T-cell (primary cell): ENCODE measurements at places on chromosomes 7 and 10.

GRCh38 chr7:140643416-140643815, 2.8 kb upstream of the DENND2A start:
- peaks cover 29% of the 10 kb centered on the region for H3K4me1 ChIP-seq
- H3K27ac ChIP-seq: no peak overlapping the region
- DNase-seq: no peak
- peaks cover 62% of the 10 kb centered on the region for H3K27me3 ChIP-seq
- no peaks in the 10 kb centered on the region for H3K36me3 ChIP-seq
- H3K4me3 ChIP-seq: no peak overlapping the region

DNA sequence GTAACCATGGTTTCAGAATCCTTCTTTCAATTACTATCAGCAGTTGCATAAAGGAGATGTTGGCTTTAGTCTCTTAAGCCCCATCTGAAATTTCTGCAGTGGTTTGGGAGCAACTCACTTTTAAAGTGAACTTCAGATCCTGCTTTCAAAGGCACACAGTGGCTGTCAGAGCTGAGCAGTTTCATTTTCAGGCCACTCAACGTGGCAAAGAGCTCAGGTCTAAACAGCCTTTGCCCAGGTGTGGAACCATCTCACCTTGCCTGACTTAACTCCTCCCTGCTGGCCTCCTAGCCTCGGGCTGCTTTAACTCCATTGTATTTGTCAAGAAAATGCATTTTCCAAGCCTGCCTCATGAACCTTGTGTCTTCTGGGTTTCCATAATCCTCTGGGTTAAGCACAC, 197.5 kb upstream of the KMT2E start:
- H3K36me3 ChIP-seq: no peaks in the 10 kb centered on the region
- no peak overlapping the region for H3K27ac ChIP-seq
- DNase-seq: no peak

DNA sequence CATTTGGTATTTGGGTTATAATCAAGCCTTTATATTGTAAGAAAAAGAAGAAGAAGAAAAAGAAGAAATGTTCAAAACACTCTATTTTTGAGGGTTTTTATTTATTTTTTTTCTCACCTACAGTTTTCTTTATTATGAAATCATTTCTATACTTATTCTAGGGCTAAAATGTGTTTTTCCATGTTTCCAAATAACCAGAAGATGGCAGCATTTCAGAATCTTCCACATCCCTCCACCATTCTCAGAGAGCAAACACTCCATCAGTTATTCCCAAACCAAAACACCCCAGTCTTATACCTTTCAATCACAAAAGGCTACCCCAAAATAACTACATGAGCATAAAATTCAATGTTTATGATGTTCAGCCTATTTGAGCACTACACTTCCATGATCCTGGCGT, 38.7 kb upstream of the PPP1R17 start:
- no peaks in the 10 kb centered on the region for H3K36me3 ChIP-seq
- no peak overlapping the region for H3K4me3 ChIP-seq
- DNase-seq: no peak
- no peak overlapping the region for H3K27ac ChIP-seq

DNA sequence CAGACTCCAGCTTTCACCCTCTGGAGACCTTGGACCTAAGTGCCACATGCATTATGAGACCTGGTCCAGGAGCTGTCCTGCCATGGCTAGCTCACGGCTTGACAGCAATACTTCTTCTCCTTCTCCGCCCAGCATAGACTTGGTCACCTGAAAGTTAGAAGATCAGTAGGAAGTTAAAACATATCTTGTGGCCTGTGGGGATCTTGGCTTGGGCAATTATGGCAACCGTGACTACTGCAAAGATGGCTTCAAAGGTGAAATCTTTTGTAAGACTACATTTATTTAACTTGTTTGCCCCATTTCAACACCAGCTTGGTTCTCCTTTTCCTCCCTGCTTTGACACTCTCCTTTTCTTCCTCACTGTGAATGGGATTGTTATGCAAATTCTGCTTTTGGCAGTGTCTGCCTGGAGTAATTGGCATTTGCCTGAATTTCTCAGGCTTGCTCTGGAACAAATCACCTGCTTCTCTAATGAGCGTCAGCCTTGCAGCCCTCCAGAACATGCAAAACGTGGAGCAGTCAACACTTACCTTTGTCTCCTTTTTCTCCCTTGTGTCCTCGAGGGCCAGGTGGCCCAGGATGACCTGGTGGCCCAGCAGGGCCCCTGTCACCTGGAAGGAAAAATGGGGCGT, 53.4 kb downstream of the COL17A1 start:
- H3K4me3 ChIP-seq: no peak overlapping the region
- no peak overlapping the region for H3K27ac ChIP-seq
- DNase-seq: no peak
- H3K4me1 ChIP-seq: peaks cover 2% of the 10 kb centered on the region

- no peak overlapping the region for H3K4me3 ChIP-seq
- no peaks in the 10 kb centered on the region for H3K27me3 ChIP-seq
- no peak overlapping the region for H3K27ac ChIP-seq
- H3K36me3 ChIP-seq: no peaks in the 10 kb centered on the region
- H3K4me1 ChIP-seq: no peaks in the 10 kb centered on the region
Observed at GRCh38 chr7:21099432-21099831, 312.7 kb upstream of the SP8 start.

- no peaks in the 10 kb centered on the region for H3K36me3 ChIP-seq
- no peaks in the 10 kb centered on the region for H3K27me3 ChIP-seq
- H3K4me3 ChIP-seq: no peak overlapping the region
- H3K4me1 ChIP-seq: no peaks in the 10 kb centered on the region
Observed at GRCh38 chr7:18513343-18513742, 17.8 kb downstream of the HDAC9 start.

- H3K27ac ChIP-seq: peak overlapping the region; percentile 93
- H3K36me3 ChIP-seq: peaks cover 12% of the 10 kb centered on the region
- H3K27me3 ChIP-seq: no peaks in the 10 kb centered on the region
- H3K4me1 ChIP-seq: peaks cover 77% of the 10 kb centered on the region
Observed at GRCh38 chr10:71756311-71757191, 16.8 kb downstream of the VSIR start.

DNA sequence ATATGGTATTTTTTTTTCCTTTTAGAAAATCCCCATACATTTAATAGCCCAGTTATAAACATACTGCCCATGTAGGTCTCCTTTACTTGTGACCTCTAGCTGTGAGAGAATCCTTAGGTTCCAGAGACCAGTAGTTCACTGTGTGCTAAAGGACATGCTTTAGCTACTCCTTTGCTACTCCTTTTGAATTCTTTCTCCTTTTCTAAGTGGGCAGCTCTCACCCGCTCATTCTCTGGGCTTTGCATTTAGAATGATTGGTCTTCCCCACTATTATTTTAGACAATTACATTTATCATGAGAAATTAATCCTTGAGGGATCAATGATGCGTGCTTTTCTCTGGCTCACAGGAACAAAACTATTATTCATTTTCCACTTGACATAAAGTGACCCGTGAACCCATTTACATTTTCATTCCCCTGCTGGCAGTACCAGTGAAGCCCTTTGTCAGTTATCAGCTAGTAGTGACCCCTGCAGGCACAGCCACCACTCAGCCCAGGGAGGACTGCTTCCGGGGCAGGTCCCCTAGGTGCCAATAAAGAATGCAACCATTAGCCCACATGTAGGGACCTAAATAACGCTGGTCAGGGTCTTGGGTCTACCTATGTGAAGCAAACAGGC, 844.3 kb downstream of the CNTNAP2 start:
- H3K27me3 ChIP-seq: no peaks in the 10 kb centered on the region
- no peak overlapping the region for H3K27ac ChIP-seq
- DNase-seq: no peak
- H3K4me1 ChIP-seq: no peaks in the 10 kb centered on the region
- H3K36me3 ChIP-seq: no peaks in the 10 kb centered on the region

DNA sequence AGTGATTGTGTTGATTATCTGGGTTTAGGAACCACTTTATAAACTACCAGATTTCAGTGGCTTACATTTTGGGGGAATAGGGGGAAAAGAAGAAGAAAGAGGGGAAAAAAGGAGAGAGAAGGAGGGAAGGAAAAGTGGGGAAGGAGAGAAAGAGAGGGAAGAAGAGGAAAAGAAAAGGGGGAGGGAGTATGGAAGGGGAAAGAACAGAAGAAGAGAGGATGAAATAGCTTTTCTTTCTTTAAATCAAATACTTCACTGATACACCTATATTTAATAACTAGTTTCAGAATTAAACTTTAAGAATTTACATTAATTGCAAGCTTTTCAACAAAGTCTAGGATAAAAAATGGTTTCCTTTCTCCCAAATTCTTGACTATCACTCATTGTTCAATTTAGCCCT, 289.6 kb downstream of the SDHAF3 start:
- no peak overlapping the region for H3K27ac ChIP-seq
- H3K4me1 ChIP-seq: no peaks in the 10 kb centered on the region
- H3K4me3 ChIP-seq: no peak overlapping the region
- no peaks in the 10 kb centered on the region for H3K27me3 ChIP-seq
- DNase-seq: no peak

- H3K27me3 ChIP-seq: no peaks in the 10 kb centered on the region
- peaks cover 94% of the 10 kb centered on the region for H3K4me1 ChIP-seq
- peaks cover 2% of the 10 kb centered on the region for H3K36me3 ChIP-seq
- peak overlapping the region; percentile 98 for H3K27ac ChIP-seq
- peak; percentile 55 for DNase-seq
- no peak overlapping the region for H3K4me3 ChIP-seq
Observed at GRCh38 chr10:124722798-124723783, 21.1 kb downstream of the FAM53B start.

DNA sequence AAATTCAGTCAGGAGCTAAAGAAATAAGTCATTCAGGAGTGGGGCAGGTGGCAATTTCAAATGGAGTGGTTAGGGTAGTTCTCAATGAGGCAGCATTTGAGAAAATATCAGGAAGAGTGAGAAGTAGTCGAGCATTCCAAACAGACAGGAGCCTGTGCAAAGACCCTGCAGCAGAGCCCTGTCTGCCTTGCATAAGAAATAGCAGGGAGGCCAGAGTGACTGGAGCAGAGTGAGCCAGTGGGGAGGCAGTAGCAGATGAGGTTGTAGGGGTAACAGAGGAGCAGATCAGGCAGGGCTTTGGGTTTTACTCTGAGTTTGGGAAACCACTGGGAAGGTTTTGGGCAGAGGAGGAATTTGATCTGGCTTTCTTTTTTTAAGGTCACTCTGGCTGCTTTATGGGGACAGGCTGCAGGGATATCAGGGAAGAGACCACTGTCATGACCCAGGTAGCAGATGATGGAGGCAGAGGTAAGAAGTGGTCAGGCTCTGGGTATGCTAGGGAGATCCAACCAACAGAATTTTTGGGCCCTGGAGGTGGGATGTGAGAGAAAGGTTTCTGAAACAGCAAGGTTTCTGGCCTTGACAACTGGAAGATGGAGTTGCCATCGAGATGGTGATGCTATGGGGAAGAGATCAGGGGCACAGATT, 1.3 kb upstream of the BLVRA start:
- no peak for DNase-seq
- peaks cover 8% of the 10 kb centered on the region for H3K4me1 ChIP-seq
- H3K27ac ChIP-seq: no peak overlapping the region

DNA sequence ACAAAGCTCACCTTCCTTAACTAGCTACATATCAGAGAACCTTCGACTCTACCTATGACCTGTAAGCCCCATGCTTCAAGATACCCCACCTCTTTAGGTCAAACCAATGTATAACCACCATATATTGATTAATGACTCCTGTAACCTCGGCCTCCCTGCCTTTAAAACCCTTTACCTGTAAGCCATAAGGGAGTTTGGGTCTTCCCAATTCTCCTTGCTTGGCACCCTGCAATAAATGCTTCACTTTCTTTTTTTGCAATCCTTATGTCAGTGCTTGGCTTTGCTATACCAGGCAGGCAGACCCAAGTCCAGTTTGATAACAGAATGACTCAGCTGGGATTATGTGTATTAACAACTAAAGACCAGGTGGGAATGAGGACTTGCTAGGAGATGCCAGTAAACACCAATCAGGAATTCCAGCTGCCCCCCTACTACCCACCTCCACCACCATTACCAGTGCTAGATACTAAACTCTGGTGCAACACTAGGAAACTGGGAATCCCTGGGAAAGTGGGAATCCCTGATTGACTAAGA, 22.0 kb upstream of the SLC35G1 start:
- peaks cover 5% of the 10 kb centered on the region for H3K27me3 ChIP-seq
- no peaks in the 10 kb centered on the region for H3K4me1 ChIP-seq
- no peak for DNase-seq
- H3K36me3 ChIP-seq: no peaks in the 10 kb centered on the region
- no peak overlapping the region for H3K4me3 ChIP-seq
- no peak overlapping the region for H3K27ac ChIP-seq

DNA sequence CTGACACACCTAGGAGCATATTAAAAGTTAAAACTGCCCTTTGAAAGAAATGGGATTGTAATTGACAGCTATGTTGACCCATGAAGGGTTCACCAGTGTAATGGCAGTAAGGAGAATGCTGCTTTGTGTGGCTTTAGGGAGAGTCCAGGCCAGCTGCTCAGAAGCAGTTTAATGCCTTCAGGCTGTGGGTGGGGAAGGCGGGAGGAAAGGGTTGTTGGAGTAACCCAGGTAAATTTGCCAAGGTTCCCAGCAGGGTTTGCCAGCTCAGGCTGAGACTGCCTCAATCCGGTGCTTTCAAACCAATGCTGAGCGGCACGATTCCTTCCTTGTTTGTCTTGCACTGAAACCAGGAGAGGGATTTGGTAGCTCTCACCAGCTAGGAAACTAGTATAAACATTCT, 637.2 kb downstream of the INHBA start:
- H3K4me3 ChIP-seq: no peak overlapping the region
- H3K27me3 ChIP-seq: no peaks in the 10 kb centered on the region
- no peaks in the 10 kb centered on the region for H3K36me3 ChIP-seq
- no peak for DNase-seq
- no peaks in the 10 kb centered on the region for H3K4me1 ChIP-seq
- H3K27ac ChIP-seq: no peak overlapping the region

DNA sequence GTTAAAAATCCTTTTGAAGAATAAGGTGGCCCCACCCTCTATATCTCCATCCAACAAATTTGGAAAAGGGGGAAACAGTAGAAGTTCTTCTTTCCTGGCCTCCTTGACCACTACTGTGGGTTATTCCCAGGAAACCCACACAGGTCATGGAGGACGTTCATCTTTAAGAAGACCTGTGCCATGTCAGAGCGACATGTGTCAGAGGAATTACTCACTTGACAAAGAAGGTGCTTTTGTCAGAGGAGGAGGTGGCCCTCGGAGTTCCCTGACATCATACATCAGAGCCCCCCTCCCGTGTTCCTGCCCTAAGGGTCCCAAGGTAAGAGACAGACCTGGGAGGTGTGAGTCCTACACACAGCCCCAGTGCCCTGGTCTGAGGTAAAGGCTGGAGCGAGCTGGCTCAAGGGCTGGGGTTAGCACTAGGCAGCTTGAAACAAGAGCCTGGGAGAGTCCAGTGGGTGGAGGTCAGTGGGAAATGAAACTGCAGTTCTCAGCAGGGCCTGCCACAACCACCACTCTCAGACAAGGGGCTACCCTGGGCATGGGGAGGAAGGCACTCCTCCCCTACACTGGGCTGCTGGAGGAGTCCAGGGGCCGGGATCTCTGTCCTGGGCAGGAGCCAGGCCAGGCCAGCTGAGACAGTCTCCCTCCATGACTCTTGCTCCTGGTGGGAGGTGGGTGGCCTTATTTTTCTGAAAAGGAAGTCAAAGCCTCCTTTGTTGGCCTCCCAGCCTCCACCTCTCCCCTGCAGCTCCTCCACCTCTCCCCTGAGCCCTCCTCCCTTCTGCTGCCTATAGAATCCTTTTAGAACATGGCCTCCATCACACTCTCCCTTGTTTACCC, 21.8 kb upstream of the ZMIZ1 start:
- H3K27ac ChIP-seq: peak overlapping the region; percentile 93
- H3K4me3 ChIP-seq: no peak overlapping the region
- H3K36me3 ChIP-seq: no peaks in the 10 kb centered on the region
- no peaks in the 10 kb centered on the region for H3K27me3 ChIP-seq
- DNase-seq: no peak
